ENCODE measurements at places on chromosomes 13 and 19.

- DNase-seq, result no peak
Observed at GRCh38 chr19:15122331-15123030, 15.3 kb downstream of the SYDE1 start.

DNA sequence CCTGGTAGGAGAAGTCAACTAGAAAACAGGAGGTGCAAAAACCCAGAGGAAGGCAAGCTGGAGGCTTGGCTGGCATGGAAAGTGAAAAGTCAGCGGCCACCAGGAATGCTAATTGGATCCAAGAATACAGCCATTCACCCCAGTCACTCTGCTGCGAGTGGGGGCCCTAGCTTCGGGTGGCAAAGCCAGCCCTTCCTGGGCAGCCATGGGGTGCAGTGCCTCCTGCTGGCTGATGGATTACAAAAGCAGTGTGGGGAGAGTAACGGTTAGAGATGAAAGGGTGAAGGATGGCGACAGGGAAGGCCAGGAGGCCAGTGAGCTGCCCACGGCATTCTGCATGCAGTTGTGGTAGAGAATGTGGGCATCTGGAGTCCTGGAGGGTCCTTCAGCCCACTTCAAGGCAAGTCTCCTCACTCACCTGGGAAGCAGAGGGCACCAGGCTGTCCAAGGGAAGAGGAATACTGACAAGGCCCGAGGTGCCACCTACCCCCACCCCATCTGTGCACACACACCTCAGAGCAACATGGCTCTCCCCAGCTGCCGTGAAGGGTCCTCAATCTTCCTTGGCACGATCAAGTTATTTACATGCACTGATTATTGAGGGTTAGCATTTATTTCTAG, 20.3 kb upstream of the EPHX3 start:
- no peak for DNase-seq

DNA sequence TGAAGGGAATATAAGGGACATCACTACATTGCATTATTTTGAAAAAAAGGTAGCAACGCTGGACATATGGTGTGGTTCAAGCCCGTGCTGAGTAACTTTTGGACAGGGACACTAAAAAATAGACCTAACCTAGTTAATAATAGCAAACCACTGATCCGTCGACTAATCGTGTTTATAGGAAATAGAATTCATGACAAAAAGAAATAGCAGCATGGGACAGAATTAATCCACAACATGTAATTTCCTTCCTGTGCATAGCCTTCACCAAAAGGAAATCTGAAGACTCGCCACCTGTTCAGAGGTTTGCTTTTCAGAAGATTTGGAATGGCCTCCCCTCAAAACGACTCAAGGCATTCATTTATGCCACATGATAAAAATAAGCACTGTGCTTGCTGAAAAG, 128.7 kb downstream of the FGF14 start:
- no peak for DNase-seq

GRCh38 chr19:38046254-38047048, 139.4 kb downstream of the SIPA1L3 start:
- DNase-seq, result no peak

- no peak for DNase-seq
Observed at GRCh38 chr13:39335721-39336120, 267.3 kb downstream of the LHFPL6 start.

DNA sequence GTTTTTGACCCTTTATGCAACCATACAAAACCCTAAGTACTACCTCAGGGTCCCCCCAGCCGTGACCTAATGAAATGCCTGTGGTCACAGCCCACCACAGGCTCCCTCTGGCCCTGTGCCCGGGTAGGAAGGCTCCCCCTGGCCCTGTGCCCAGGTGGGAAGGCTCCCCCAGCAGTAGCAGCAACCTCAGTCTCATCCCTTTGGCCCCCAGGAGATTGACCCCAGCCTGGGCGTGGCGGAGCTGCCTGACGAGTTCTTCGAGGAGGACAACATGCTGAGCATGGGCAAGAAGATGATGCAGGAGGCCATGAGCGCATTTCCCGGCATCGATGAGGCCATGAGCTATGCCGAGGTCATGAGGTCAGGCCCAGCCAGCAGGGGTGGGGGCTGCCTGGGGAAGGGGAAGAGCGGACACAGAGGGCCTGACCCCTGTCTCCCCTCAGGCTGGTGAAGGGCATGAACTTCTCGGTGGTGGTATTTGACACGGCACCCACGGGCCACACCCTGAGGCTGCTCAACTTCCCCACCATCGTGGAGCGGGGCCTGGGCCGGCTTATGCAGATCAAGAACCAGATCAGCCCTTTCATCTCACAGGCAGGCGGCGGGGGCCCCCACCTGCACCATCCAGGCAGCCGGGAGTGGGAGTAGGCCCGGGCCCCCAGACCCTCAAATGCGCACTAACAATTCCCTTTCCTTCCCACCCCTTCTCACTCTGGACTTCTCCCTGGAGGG, 6.3 kb upstream of the BEST2 start:
- DNase-seq, result no peak

DNA sequence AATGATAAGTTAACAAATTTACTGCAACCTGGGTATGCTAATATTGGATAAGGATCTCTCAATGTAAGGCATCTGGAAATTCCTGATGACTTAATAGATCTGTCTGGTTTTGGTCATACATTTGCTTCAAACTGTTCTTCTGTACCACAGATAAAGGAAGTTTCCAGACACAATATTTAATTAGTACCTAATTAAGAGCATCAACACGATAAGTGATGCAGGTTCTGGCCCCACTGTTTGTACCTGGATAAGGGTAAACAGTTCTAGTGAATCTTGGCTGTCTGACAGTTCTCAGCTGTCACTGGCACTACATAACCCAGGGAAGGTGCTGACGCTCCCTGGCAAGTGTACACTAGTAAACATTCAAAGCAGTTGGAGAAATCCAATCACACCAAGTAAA, 165.6 kb downstream of the MZT1 start:
- DNase-seq, result no peak

- no peak for DNase-seq
Observed at GRCh38 chr13:100658363-100658762, 16.2 kb downstream of the TMTC4 start.

GRCh38 chr19:48617146-48617937, 1.6 kb downstream of the RPL18 start:
- no peak for DNase-seq

DNA sequence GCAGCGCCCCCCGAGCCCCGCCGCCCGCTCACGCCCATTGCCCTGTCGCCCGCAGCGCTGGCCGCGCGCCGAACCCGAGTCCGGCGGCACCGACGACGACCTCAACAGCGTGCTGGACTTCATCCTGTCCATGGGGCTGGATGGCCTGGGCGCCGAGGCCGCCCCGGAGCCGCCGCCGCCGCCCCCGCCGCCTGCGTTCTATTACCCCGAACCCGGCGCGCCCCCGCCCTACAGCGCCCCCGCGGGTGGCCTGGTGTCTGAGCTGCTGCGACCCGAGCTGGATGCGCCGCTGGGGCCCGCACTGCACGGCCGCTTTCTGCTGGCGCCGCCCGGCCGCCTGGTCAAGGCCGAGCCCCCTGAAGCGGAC, 518 bp downstream of the KLF2 start:
- DNase-seq, result no peak

- DNase-seq, result no peak
Observed at GRCh38 chr13:20461481-20461859, 64.2 kb downstream of the CRYL1 start.

DNA sequence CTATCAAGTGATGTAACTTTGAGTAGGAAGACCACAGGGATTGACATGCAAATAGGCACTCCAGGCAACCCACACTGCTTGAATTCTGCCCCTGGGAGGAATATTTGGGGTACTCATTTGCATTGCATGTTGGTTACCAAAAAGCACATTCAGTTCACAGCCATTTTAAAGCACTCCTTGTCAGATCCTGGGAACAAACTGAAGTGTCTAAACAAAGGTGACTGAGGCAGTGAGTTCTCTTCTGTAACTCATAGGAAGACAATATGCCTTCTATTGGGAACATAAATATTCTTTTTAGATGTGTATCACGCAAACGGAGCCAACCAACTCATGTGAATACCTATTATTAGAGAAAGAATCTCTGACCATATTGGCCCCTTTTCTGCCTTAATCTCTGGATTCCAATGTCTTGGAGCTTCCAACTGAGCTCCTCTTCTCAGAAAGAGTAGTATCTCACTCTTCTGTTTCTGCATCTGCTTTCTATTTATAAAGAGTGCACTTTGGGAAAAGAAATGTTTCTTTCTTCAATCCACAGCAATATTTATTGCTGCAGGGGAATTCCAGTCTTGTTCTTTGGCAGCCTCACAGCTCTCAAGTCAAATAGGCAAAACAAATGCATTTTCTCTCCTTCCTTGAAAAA, 125.7 kb upstream of the NBEA start:
- DNase-seq, result no peak

Data from mesothelial cell of epicardium (in vitro differentiated cells).